ENCODE measurements at places on chromosomes 6 and 20. TPM values are rescaled to one million over a fixed set of nuclear protein-coding genes. Genes with fewer than 3 reads are reported as not detected.

Gene SLC17A4
- total RNA-seq: not detected

DNA sequence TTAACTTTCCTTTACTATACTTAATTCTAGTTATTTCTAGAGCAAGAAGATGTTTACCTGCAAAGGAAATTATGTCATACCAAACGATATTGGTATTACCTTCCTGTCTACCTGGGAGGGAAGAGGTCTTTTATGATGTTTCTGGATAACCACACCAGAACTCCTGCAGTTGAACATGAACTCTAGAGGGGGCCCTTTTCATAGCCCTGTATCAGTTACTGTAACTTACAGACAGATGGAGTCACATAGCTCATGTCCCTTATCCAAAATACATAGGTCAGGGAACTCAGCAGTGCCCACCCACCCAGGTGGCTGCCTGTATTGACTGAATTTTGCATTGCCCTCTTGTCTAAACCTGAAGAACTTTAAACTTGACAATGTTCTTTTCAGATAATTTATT, 35.1 kb upstream of the MYL9 start:
- no peak for DNase-seq

DNA sequence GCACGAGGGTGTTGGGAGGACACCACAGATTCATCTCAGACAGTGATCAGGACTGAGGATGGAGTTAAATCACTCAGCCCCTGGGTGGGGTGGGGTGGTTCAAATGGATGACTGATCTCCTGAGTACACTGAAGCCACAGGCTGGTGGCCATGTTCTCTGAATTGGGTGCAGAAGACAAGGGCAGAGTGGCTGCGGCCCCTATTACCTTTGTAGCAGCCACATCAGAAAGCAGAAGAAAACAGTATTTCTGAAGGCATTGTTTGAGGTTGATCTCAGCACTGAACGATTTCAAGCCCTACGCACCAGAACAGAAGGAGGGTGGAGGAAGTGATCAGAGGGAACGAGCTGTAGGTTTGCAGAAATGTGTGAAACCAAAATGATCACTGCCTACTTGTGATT, 71.6 kb downstream of the SH3BGRL2 start:
- DNase-seq: no peak

Gene RGS19
- 5.4 TPM for total RNA-seq

Gene RTF2
- total RNA-seq: 82.4 TPM

- DNase-seq: no peak
Measured at GRCh38 chr6:36800223-36801076, 38.8 kb downstream of the CPNE5 start.

GRCh38 chr6:17710331-17710730, 3.6 kb upstream of the NUP153 start:
- DNase-seq: no peak

Gene ARMH2
- total RNA-seq: not detected
